ENCODE measurements at places on chromosomes 16 and 17.

GRCh38 chr17:52233176-52233575 lies 74.7 kb upstream of the CA10 start:
- DNase-seq, result no peak

DNA sequence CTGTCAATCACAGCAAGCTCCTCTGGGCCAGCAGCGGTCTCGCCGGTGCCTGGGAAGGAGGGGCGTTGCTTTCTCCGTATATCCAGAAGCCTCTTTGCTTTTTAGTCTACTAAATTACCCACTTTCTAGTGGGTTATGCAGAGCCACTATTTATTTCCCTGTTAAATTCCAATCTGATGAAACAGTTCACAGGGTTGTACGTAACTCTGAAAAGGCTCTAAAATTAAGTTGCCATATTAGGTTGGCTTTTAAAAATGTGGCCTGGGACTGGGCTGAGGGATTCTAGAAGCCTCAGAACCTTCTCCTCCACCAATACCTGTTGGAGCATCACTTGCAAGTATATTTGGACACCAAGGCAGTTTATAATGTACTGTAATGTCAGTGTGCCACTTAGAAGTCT lies 27.2 kb downstream of the MARCHF10 start:
- DNase-seq, result no peak

DNA sequence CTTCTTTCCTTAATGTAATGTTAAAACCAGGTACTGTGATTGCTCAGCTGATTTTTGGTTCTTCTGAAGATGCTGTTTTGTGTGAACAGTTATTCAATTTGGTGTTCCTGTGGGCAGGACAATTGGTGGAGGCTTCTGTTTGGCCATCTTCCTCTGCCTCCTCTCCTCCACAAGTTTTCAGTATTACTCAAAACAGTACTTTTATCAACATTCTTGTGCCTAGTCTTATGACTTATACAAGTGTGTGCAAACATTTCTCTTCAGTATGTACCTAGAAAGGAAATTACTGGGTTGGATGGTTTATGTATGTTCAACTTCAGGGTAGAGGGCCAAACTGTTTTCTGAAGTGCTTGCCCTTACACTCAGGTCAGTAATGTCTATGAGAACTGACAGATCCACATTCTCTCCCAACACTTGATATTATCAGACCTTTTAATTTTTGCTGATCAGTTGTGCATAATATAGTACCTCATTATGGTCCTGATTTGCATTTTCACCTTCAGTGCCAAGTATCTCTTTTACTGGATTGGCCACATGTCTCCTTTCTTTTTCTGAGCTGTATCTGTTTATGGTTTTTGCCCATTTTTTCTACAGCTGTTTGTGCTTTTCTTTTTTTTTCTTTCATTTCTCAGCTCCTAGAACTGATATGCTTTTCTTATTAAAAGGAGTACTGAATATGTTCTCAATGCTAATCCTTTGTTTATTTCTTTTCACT lies 50.9 kb downstream of the ERCC4 start:
- no peak for DNase-seq

GRCh38 chr16:20271893-20272292 lies 55.4 kb downstream of the GP2 start:
- DNase-seq, result no peak

- DNase-seq, result no peak
Observed at GRCh38 chr16:88616736-88617135, 21.6 kb upstream of the IL17C start.

DNA sequence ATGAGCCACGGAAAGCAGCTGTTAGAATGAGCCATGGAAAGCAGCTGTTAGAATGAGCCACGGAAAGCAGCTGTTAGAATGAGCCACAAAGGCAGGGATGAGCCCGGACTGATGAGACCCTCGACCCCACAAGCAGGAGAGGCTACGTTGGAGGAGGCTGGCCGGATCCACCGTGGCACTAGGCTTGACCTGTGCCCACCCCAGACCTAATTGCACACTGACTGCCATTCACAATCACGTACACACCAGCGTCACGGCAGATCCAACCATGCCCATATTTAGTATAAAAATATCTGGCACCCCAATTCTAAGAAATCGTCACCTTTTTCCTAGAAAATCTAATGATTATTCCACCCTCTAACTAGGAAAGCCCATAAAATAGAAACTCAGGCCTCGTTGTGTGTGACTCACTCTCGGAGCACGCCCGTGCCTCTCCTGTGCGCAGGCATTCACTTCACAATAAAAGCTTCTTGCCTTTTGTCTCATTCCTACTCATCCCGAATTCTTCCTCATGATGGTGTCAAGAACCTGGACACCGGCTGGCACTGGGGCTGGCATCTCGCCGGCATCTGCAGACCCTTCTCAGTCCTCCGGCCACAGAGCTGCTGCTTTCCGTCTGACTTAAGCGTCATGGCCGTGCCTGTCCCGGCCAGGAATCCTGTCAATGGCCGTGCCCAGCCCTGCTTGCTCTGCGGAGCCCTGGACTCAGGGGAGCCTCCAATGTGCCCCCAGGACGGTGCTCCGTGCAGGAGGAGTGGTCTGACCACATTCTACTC lies 5.5 kb upstream of the SECTM1 start:
- DNase-seq, result peak; percentile 67

GRCh38 chr16:50335196-50335958 lies 33.4 kb downstream of the BRD7 start:
- no peak for DNase-seq

- DNase-seq, result peak; percentile 91
Observed at GRCh38 chr17:39197380-39198185, at the start of gene CACNB1. Gene CACNB1 (minus strand): TSS chr17:39197669. CDS start chr17:39197495, 174 bp downstream.

- DNase-seq, result peak; percentile 14
Observed at GRCh38 chr17:61466246-61466645, 14.0 kb downstream of the TBX4 start.

GRCh38 chr17:7497228-7497627 lies 13.1 kb downstream of the POLR2A start:
- no peak for DNase-seq

DNA sequence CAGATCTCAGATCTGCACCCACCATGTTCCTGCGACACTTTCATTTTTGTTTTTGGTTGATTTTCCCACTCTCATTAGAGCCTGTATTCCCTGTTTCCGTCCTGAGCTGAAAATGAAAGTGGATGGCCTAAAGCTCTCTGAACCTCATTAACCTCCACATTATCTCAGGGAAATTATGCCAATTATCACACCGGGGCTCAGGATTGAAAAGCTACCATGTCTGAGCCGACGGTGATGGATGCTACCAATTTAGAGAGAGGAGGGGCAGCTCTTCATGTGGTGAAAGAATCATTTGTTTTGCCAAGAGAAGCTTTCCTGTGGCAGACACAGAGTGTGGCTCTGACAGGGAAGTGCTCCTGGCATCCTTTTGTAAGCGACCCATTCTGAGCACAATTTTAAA lies 410.4 kb upstream of the CDH11 start:
- no peak for DNase-seq

- DNase-seq, result no peak
Observed at GRCh38 chr16:56428091-56428490, 2.7 kb upstream of the AMFR start.

DNA sequence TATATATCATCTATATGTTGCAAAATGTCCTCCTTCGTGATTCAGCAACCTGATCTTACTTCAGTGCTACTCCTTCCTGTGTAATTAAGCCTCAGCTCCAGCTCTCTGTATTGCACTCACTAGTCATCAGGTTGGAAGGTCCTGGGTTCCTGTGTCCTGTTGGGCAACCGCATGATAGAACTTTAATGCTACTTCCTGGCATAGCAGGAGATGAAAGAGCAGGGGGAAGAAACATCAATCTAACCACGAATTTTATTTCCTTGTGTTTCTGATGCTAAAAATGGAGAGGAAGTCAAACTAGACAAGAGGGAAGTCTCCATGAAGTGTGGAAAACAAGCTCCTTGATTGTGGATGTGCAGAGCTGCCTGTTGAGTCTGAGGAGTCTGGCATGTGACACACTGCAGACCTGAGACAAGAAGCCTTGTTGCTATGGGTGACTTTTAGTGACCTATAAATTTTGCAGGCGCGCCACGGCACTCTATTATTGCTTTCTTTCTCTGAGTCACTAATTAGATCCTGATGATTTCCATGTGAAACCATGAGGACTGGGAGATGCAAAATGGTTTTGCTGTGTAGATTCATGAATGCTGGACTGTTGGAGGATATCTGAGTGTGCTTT lies 25.6 kb downstream of the IGSF6 start:
- peak; percentile 33 for DNase-seq

DNA sequence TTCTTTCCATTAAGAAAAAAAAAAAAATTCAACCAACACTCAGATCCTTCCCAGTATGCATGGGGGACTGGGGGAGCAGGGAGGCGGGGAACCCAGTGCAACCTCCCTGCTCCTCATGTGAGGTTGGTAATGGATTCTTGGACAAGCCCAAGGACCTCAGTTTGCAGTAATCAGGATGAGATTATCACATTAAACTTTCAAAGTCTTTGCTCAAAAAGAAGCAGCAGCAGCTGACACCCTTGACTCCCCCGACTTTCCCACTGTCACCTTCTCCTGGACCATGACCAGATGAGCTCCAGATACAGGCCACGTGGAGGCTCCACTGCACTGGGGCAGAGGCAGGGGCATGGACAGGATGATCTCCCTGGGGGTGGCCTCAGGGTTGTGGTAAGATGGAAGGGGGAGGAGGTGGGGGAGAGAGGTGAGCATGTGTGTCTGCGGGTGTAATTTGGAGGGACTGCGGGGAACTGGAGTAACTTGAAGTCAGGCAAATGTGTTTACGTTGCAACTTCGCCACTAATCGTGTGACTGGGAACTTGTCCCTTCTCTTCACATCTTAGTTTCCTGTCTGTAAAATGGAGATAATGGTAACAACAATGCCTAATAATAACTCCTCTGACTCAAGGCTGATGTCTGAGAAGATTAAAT lies 19.8 kb downstream of the ZNF385C start:
- DNase-seq, result no peak

Measured in femur (tissue), 1 donor.